ENCODE measurements at places on chromosomes 1 and 21. TPM values are rescaled to one million over a fixed set of nuclear protein-coding genes. Genes with fewer than 3 reads are reported as not detected.

DNA sequence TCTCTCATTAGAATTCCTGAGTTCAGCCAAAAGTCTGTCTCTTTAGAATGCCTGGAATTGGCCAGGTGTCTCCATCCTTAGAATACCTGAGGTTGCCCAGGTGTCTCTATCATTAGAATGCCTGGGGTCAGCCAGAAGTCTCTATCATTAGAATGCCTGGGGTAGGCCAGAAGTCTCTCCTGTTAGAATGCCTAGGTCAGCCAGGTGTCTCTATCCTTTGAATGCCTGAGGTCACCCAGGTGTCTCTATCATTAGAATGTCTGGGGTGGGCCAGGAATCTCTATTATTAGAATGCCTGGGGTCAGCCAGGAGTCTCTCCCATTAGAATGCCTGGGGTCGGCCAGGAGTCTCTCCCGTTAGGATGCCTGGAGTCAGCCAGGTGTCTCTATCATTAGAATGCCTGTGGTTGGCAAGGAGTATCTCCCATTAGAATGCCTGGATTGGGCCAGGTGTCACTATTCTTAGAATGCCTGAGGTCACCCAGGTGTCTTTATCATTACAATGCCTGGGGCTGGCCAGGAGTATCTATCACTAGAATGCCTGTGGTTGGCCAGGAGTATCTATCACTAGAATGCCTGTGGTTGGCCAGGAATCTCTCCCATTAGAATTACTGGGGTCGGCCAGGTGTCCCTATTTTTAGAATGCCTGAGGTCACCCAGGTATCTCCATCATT, 43.0 kb downstream of the RNF187 start:
- DNase-seq = no peak
- no peak overlapping the region for H3K27ac ChIP-seq
- H3K4me3 ChIP-seq = no peak overlapping the region
- H3K36me3 ChIP-seq = no peaks in the 10 kb centered on the region
- H3K27me3 ChIP-seq = peaks cover 10% of the 10 kb centered on the region
- no peaks in the 10 kb centered on the region for H3K4me1 ChIP-seq

- no peaks in the 10 kb centered on the region for H3K36me3 ChIP-seq
- H3K4me3 ChIP-seq = no peak overlapping the region
- peaks cover 73% of the 10 kb centered on the region for H3K4me1 ChIP-seq
- no peak overlapping the region for H3K27ac ChIP-seq
- no peak for DNase-seq
Observed at GRCh38 chr21:45889961-45890360, 91.6 kb upstream of the COL6A1 start.

GRCh38 chr1:207304710-207305488, 16.6 kb upstream of the CD55 start:
- no peaks in the 10 kb centered on the region for H3K36me3 ChIP-seq
- peaks cover 13% of the 10 kb centered on the region for H3K4me1 ChIP-seq
- DNase-seq = no peak
- no peak overlapping the region for H3K27ac ChIP-seq
- no peaks in the 10 kb centered on the region for H3K27me3 ChIP-seq

DNA sequence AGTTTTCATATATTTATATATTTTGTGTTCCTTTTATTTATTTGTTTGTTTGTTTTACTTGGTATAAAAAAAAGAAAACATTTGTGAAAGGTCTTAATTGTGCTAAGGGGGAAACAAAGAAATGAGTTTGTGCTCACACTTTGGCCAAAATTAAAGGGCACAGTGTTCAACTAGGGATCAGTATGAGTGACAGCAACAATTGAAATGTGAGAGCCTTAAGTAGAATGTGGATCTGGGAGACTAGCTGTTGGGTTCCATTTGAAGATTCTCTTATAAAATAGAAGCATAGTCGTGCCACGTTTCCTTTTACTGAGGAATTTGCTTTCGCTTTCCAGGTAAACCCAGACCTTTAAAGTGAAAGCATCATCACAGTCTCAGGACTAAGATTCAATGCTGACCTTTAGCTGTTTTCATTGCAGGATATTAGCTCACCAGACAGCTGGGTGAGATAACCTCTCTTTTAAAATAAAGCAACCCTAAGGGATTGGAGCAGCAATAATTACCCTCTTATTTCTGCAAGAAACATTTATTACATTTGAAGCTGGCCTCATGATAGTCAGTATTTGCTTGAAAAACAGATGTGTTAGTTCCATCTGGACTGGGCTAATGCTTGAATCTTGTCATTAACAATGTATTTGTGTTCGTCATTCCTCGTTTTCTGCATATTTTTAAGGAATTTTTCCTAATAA, 37.1 kb upstream of the CD55 start:
- H3K36me3 ChIP-seq = no peaks in the 10 kb centered on the region
- no peak for DNase-seq
- H3K4me3 ChIP-seq = no peak overlapping the region
- no peaks in the 10 kb centered on the region for H3K27me3 ChIP-seq

DNA sequence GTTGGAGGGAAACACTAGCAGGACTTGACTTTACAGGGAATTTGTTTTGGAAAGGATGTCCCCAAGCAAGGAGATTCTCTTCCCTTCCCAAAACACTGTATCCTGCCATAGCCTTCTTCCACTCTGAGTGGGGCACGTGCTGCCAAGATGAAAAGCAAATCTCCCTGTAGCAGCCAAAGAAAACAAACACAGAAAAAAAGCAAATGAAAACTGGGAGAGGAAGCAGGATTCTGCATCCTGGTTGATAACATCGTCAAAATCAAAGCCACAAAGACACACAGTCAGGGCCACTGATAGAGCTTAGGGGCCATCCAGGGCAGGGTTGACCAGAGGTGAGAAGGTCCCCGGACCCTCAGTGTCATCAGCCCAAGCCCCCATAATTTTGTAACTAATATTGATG, 16.0 kb upstream of the MTARC2 start:
- DNase-seq = no peak
- no peaks in the 10 kb centered on the region for H3K27me3 ChIP-seq
- no peak overlapping the region for H3K4me3 ChIP-seq
- no peaks in the 10 kb centered on the region for H3K4me1 ChIP-seq

- DNase-seq = no peak
- peaks cover 3% of the 10 kb centered on the region for H3K4me1 ChIP-seq
- H3K4me3 ChIP-seq = no peak overlapping the region
- H3K36me3 ChIP-seq = no peaks in the 10 kb centered on the region
- H3K27me3 ChIP-seq = peaks cover 4% of the 10 kb centered on the region
- H3K27ac ChIP-seq = no peak overlapping the region
Observed at GRCh38 chr1:220682901-220683576, 7.1 kb upstream of the C1orf115 start.

GRCh38 chr1:219988387-219988786, 57.9 kb downstream of the EPRS1 start:
- H3K36me3 ChIP-seq = peaks cover 16% of the 10 kb centered on the region
- no peaks in the 10 kb centered on the region for H3K27me3 ChIP-seq
- DNase-seq = no peak

GRCh38 chr1:230517326-230517725, 91.2 kb upstream of the PGBD5 start:
- no peaks in the 10 kb centered on the region for H3K4me1 ChIP-seq
- no peaks in the 10 kb centered on the region for H3K27me3 ChIP-seq
- H3K4me3 ChIP-seq = no peak overlapping the region
- DNase-seq = no peak
- no peak overlapping the region for H3K27ac ChIP-seq
- no peaks in the 10 kb centered on the region for H3K36me3 ChIP-seq

- no peak overlapping the region for H3K4me3 ChIP-seq
- H3K36me3 ChIP-seq = no peaks in the 10 kb centered on the region
- no peaks in the 10 kb centered on the region for H3K4me1 ChIP-seq
- no peak overlapping the region for H3K27ac ChIP-seq
Observed at GRCh38 chr1:7346070-7346596, 425.0 kb upstream of the VAMP3 start.

DNA sequence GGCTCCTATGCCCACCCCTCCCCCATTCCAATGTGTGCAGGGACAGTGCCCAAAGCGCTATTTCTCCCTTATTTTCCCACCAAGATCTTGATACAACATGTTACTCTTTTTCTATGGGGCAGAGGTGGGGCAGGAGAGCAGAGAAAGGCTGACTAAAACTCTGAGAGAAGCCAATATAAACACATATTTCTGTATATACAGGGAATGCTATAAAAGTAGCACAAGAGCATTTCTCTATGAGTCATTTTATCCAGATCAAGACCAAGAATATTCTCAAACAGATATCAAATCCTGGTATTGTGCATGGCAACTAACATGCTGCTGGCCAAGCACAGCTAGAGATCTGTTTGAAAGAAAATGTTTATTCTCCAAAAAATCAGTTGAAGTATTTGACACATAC, 7.3 kb downstream of the WDR26 start:
- H3K4me3 ChIP-seq = no peak overlapping the region
- H3K27me3 ChIP-seq = no peaks in the 10 kb centered on the region
- peaks cover 15% of the 10 kb centered on the region for H3K36me3 ChIP-seq
- no peak for DNase-seq
- peaks cover 29% of the 10 kb centered on the region for H3K4me1 ChIP-seq

- no peak overlapping the region for H3K27ac ChIP-seq
- H3K4me1 ChIP-seq = no peaks in the 10 kb centered on the region
- no peak overlapping the region for H3K4me3 ChIP-seq
Observed at GRCh38 chr21:46135782-46136395, 19.5 kb downstream of the FTCD start.

Gene LORICRIN
- total RNA-seq = not detected

Gene CRABP2
- total RNA-seq = 0.71 TPM

Gene OR6K2
- not detected for total RNA-seq

Gene DPH2
- 94.7 TPM for total RNA-seq

Gene OVAAL
- not detected for total RNA-seq

Gene EVA1B
- total RNA-seq = 13.6 TPM

Gene CTSE
- not detected for total RNA-seq

Data from CD8-positive, alpha-beta memory T cell (primary cell).